Kidney (tissue), 22 donors: ENCODE measurements at places on chromosomes 7 and 10. TPM values are rescaled to one million over a fixed set of nuclear protein-coding genes. Genes with fewer than 3 reads are reported as not detected.

DNA sequence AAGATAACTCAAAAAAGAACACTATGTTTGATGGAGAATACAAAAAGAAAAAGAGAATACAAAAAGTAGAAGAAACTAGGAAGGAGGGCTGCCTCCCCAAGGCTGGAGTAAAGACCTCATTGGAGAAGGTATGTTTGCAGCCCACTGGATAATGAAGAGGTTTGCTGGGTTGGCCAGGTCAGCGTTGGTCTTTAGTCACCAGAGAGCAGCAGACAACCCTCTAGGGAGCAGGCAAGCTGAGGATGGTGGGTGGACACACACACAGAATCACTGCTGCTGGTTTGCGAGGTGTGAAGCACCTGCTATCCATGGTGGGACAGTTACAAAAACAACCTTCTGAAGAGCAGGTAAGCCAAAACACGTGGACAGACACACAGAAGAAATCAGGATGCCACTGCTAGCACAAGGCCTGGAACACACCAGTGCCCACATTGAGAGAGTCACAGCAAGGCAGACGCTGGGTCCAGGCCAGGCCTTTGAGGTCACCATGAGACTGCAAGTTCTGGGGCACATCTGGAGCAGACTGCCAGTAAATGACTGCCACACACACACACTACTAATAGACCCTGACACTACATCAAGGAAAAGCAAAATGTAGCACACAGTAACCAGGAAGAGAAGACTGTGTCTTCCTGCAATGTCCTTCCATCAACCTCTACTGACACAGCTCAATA lies 43.0 kb downstream of the MTERF1 start:
- DNase-seq: no peak

DNA sequence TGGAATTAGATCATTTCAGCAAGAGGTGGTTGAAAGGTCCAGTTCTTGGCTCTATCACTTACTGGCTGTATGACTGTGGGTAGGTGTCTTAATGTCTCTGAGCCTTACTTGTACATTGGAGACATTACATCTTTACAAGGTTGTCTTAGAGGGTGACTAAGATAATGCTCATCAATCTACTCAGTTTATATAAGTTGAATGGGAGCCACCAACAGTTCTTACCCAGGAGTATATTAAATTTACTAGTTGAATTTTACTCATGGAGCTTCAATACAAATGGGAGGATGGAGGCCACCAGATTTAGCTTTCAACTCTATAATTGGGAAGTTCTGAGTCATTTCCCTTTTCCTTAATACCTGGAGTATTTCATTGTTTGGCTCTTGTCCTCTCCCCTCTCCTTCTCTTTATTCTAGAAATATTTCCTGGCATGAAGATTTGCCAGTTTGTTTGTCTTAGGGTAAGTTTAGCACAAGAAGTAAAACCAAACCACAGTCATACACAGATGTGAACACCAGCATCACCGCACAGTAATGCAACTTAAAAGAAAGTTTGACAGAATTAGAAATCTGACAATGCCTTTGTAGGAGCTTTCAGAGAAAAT lies 222.8 kb downstream of the LRMDA start:
- no peak for DNase-seq

DNA sequence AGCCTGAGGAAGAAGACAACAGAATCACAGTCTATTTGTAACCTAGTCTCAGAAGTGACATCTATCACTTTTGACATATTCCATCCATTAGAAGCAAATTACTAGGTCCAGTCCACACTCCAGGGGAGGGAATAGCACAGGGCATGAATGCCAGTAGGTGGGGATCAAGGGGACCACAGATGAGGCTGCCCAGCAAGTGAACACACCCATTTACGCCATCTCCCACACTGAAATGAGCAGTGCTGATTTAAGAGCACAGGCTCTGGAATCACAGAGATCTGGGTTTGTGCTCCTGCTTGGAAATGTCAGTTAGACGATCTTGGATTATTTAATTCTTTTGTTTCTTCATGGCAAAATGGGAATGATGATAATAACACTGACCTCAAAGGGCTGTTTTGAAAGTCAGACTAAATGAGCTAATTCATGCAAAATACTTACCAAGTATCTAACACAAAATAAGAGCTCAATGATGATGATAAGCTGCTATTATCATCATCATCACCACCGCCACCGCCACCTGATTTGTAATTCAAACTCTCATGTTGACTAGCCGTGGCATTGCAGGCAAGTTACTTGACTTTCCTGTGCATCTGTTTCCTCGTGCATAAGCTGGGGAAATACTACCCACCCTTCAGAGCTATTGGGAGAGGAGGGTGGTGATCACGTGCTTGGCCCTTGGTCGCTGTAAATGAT lies 138.9 kb upstream of the KLF14 start:
- DNase-seq: no peak

The LHPP gene
- total RNA-seq: 16.6 TPM

GRCh38 chr7:29375641-29376562 lies 181.3 kb downstream of the CHN2 start:
- no peak for DNase-seq

GRCh38 chr10:116752969-116753665 lies 10.8 kb upstream of the HSPA12A start:
- DNase-seq: no peak

The SDK1 gene
- total RNA-seq: 38.3 TPM

GRCh38 chr10:88896994-88897853 lies 17.2 kb downstream of the STAMBPL1 start:
- DNase-seq: no peak

GRCh38 chr7:63789378-63790176 lies 209.1 kb upstream of the ZNF722 start:
- DNase-seq: no peak

The CALHM1 gene
- not detected for total RNA-seq

DNA sequence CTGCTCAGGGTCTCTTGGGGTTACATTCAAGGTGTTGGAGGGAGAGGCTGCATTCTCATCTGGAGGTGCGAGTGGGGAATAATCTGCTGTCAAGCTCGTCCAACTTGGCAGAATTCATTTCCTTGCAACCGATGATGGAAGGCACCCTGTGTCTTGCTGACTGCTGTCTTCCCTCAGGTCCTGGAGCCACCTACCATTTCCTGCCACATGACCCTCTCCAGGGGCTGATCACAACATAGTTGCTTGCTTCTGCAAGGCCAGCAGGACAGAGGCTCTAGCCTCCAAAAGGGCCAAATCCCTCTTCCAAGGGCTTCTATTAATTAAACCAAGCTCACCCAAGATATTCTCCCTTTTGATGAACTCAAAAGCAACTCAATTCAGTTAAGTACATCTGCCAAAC lies 14.2 kb upstream of the BRI3 start:
- DNase-seq: no peak

GRCh38 chr10:94490789-94491039 lies 54.9 kb upstream of the HELLS start:
- no peak for DNase-seq
